ENCODE measurements at places on chromosomes 3 and 15. TPM values are rescaled to one million over a fixed set of nuclear protein-coding genes. Genes with fewer than 3 reads are reported as not detected.

DNA sequence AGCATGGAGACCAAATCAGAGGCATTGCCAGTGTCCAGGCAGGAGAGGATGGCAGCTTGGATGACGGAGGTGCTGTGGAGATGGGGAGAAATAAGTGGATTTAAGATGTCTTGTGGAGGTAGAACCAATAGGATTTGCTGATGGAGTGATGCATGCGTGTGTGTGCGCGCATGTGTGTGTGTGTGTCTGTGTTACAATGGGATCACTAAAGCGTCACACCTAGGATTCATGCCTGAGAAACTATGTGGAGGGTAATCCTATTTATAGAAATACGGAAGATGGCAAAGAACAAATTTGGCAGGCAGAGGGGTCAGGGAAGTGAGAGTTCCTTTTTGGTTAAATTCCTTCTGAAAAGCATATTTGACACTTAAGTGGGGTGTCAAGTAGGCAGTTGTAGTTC, 64.8 kb upstream of the ARL8B start:
- no peak for DNase-seq

DNA sequence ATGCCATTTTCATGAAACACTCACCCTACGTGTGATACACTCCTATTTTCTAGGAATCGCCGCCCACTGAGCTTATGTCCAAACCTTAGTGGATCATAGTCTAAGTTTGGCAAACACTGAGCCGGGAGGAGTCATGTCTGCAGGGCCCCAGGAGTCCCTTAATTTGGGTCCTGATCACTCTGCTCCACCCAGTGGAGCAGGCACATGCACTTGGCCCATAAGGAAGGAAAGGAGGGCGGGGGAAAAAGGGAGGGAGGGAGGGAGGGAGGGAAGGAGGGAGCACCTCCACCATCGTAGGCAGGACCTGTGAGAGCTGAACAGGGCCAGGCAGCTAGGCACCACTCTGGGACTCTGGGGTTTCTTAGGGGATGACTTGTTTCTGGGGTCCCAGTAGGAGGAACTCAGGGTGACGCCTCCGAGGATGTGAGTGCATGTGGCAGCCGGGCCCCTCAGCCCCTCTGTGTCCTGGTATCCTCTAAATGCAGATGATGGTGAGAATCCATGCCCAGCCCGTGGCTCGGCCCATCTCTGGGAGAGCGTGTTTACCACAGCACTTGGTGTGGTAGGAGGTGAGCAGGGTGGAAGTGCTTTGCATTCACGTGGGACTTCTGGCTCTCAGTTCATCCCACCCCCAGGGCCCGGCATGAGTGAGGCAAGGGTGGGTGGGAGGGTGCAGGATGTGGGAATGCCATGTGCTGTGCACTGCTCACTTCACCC, 109.4 kb downstream of the KLF13 start:
- DNase-seq = no peak

DNA sequence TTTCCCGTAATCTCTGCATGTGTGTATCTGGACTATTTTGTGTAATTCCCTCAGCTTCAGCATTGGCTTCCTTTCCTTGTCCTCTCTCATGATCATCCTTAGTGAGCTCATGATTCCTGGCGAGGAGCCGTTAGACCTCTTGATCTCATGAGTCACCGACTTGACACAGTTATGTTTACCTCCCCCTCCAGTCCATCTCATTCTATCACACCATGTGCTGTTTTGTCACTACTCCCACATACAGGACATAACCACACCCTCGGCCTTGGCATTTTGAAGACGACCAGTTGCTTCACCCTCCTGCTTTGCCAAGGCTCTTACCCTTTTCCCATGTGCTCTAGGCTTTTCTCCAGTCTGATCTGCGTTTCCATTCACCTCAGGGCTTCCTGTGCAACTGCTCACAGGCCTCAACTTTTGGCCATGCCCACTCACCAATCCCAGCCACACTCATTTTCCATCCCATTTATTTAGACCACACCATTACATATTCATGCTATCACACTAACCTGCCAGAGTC, 41.5 kb downstream of the CP start:
- DNase-seq = no peak

DNA sequence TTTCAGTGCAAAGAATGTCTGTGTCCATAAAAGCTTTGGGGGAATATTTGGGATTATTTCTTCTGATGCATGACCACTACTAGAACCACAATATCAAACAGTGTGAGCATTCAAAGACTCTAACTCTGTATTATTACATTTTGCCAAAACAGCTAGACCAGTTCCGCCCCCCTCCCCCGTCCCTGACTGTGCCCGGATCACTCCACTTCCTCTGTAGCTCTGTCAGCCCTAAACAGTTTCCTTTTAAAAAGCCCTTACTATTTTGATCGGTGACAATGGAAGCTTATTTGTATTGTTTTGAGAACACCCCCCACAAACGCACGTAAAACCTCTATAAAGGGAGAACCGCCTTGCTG, 36.6 kb upstream of the EPHB3 start:
- no peak for DNase-seq

- DNase-seq = no peak
Observed at GRCh38 chr3:126580746-126581145, 22.0 kb upstream of the C3orf22 start.

- DNase-seq = no peak
Observed at GRCh38 chr3:15602146-15602536, 596 bp downstream of the BTD start.

GRCh38 chr3:52396011-52396906, 48.6 kb downstream of the SEMA3G start:
- DNase-seq = no peak

GRCh38 chr3:47989981-47990440, 26.2 kb downstream of the MAP4 start:
- peak; percentile 54 for DNase-seq

DNA sequence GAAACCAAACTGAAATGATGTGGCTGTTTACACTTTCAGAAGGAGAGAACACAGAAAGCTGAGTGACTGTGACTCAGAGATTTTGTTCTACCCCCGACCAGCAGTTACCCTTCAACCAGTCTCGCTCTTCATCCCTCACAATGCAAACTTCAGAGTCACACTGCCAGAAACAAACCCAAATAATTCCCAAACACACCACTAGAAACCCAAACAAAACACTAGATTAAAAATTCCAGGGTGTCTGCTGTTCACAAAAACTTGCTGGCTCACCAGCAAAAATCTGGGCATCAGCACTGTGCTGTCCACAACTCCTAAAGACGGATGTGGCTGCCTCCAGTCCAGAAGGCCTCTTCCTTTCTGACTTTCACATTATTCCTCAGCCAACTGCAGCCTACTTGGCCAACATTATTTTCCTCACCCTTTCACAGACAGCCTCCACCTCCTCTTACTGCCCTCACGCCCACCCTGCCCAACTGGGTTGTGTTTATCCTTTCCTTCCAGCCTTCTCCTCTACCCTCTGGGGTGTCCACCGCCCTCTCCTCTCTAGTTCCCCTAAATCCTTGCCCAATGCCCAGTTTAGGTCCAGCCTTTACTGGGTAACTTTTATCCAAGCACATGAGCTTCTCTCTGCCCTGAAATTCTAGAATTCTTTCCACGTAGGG, 71.4 kb downstream of the MECOM start:
- DNase-seq = no peak

GRCh38 chr3:37542772-37543449, 318.8 kb upstream of the CTDSPL start:
- no peak for DNase-seq

DNA sequence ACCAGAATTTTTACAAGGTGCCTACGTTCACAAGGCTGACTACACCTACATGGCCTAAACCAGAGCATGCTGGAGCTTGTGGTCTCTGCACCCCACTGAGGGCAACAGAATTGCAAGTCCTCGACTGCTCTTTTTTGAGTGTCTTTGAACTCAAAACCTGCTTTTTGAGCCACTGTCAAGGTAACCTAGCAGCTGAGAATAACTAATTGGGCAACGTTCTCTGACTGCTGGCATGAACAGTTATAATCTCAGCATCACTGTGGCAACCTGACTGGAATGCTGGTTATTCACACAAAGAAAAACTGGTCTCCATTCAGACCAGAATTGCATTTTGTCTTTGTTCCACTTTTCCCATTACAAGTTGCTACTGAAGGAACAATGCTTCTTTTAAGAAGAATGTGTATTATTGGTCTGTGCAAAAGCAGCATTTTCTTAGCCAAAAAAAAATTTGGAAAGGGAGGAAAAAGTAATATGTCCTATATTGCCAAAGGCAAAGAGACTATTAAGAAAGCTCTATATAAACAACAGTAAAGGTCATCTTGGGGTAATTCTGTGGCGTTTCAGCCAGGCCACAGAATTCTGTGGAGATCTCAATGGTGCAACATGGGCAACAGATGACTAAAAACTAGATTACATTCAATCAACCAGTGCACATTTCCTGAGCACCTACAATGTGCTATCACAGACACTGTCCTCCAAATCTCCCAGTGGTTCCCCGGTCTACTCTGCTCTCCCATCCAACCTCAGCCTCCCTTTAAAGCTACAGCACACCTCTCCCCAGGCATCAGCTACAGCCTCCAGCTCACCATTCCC, 76.8 kb downstream of the TNIK start:
- no peak for DNase-seq

GRCh38 chr3:100209948-100210771, 50.6 kb upstream of the TBC1D23 start:
- DNase-seq = peak; percentile 4

GRCh38 chr3:54965746-54966145, 37.9 kb upstream of the LRTM1 start:
- no peak for DNase-seq

DNA sequence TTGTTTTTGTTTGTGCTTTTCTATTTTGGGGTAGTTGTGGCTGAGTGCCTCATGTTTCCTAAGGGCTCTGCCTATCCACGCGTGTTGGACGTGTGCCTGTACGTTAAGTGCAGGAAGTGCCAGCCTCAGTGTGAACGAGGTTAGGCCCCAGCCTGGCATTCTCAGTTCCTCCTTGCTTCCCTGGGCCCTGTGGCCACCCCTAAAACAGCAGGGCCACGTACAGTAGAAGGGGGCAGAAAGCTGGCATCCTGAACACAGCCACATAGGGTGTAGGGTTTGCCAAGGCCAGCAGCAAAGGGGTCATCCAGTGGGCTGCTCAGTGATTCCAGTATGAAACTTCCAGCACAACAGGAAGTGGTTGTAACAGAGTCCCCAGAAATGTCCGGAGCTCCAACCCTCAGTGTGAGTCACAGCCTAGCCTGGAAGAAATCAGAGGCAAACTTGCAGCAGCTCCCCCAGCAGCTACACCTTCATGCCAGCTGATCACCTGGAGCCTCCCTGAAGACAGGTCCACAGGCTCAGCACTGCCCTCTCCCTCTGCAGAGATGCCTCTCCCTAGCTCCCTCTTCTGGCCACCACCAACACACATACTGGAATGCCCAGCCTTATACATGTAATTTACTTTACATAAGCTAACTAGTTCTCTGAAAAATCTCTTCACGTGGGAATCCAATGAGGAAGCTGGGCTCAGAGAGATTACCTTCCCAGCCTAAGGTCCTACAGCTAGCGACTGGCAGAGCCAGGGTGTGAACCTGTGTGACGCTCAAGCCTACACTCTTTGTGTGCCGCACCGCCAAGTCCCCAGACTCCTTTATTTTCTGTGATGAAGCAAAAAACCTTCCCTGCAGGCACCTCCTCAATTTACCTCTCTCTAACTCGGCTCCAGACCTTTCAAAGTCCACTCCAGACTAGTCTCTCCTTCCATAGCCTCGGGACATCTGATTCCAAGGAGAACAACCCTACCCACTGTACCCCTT, 26.6 kb downstream of the ILDR1 start:
- no peak for DNase-seq

DNA sequence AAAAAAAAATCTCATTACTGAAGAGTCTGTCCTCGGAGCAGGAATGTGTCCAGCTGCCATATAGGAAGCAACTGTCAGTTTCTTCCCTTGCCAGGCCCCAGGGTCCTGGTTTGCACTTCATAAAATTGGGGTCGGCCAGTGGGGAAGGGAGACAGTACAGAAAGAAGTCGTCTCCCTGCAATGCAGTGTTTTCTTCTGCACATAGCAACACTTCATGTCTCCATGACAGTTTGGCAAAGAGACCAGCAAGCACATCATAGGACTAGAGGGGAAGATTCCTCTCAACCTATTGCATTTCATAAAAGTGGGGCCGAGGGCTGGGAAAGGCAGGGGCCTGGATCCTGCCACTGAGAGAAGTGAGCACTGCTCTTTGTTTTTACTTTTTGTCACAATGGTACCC, 138.2 kb upstream of the HACD2 start:
- DNase-seq = no peak

The GATA2 gene
- total RNA-seq = 0.22 TPM

The FOXB1 gene
- total RNA-seq = 1.2 TPM

The TERC gene
- 3.1 TPM for total RNA-seq

The LRRC31 gene
- not detected for total RNA-seq

The DNAJC17 gene
- 54.1 TPM for total RNA-seq

The FAM81A gene
- 0.60 TPM for total RNA-seq

The USP8 gene
- total RNA-seq = 66.2 TPM

The GRIP2 gene
- not detected for total RNA-seq

All from activated T-helper 1 cell treated with anti-CD3 and anti-CD28 coated beads, Interleukin-12 subunit alpha, Interleukin-12 subunit beta, Interleukin-2, Interleukin-4 antibody, amounts not matched to agents 30 ng/mL and 10 ng/mL and 1 ng/mL, durations not matched to agents 14 hours and 24 hours and 36 hours (primary cell).